NCI-H1105 (cell line): ENCODE measurements at places on chromosomes 5 and 9.

DNA sequence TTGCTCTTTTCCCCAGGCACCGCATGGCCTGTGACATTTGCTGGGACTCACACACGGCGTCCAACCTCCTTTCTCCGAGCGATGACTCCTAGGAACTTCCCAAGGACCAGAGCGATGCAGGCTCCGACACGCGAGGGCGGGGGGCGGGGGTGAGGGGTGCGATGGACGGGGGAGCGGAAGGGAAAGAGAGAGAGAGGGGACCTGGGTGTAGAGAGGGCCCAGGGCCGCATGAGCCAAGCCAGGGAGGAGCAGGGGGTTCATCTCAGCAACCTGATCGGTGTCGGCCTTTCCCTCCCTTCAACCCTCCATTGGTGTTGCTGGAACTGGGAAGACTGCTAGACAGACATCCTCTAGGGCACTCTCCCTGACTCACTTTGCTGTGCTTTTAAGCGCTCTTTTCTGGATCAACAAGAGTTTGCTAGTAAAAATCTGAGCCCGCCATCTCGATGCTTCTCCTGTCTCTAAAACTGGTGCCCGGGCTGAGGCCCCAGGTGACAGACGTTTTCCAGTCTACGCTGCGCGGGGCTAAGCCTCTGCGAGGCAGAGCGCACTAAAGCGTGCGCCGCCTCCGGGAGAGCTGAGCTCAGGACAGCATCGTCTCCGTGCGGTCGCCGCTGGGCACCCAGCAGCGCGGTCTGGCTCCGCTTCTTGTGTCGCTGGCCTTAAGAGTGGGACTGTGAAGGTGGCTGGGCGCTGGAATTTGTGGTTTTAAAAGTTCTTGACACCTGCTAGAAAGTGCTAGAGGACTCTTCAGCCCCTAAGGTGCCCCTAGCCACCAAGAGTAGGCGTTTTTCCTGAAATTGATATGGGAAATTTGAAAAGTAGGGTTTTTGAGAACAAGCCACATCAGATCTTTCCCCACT, 1.0 kb upstream of the TSLP start:
- no peak for DNase-seq

- DNase-seq: no peak
Observed at GRCh38 chr5:2029206-2029605, 146.5 kb upstream of the IRX4 start.

DNA sequence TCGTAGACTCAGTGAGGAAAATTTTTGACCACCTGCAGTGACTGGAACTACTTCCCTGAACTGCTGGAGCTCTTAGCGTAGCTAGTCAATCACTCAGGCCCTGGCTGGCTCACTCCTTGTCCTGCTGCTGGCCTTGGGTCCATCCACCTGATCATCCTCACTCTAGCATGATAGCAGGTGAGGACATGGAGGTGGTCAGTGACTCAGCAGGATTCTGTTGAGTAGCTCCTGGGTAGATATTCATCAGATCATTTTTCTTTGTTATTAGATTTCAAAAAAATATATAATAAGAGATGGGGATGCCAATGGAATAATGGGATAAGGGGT, 25.0 kb upstream of the SEMA4D start:
- no peak for DNase-seq

GRCh38 chr5:40801771-40802562, 3.8 kb upstream of the PRKAA1 start:
- DNase-seq: no peak

DNA sequence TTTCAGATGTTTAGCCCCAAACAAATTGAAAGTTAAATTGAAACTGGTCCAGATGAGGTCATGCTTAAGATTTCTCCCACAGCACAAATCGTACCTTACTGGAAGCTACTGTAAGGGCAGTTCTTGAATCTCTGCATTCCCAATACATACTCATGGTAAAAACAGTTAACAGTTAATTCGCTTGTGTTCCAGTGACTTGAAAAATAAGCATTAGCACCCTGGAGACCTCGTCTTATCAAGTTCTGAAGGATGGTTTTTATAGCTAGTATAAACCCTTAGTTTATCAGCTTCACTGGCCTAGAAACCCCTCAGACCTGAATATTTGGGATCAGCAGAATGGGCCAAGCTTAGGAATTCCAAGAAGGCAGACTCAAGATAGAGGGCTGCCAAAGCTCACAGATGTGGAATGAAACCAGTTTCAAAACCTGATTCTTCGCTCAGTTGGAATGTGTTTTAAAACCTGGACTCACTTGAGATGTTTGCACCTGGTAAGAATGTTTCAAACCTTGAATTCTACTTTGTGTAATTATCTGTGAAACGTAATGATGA, 103.6 kb downstream of the C9orf152 start:
- no peak for DNase-seq

GRCh38 chr9:28120184-28120583, 546.9 kb upstream of the C9orf72 start:
- peak; percentile 93 for DNase-seq

DNA sequence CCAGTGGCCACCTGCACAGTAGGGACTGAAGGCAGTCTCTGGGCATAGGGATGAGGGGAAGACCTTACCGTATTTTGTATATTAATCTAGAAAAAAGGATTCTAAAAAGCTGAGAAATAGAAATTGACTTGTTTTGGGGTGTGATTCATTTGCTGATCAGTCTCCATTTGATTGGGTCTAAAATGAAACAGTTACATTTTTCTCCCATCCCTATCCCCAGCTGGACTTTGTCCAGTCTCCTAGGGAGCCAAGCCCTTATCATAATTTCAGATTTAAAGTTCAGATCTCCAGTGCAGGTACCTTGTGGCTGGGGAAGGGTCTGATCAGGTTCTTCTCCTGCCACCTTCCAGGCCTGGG, 240.8 kb downstream of the FANCC start:
- no peak for DNase-seq

DNA sequence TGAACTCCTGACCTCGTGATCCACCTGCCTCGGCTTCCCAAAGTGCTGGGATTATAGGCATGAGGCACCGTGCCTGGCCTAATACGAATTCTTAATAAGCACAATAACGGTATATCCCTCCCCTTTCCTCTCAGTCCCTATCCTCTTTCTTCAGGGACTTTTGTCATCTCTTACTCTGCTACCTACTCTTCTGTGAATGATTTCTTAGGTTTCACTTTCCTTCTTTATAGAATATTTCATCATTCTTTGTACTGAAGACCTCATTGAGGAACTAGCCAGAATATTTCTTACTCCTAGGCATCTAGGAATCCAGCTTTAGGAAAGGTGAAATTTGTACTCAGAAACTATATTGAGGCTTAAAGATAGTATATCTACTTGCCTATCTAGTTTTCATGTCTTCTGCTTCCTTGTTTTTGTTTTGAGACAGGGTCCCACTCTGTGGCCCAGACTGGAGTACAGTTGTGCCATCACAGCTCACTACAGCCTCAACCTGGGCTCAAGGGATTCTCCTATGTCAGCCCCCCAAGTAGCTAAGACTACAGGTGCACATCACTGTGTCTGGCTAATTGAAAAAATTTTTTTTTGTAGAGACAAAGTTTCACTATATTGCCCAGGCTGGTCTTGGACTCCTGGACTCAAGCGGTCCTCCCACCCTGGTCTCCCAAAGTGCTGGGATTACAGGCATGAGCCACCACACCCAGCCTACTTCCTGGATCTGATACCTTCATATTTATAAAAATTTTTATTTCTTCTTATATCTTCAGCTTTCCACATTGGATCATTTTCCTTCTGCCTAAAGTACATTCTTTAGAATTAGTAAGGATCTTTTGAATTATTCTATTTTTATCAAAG, 69.7 kb downstream of the GPBP1 start:
- no peak for DNase-seq

DNA sequence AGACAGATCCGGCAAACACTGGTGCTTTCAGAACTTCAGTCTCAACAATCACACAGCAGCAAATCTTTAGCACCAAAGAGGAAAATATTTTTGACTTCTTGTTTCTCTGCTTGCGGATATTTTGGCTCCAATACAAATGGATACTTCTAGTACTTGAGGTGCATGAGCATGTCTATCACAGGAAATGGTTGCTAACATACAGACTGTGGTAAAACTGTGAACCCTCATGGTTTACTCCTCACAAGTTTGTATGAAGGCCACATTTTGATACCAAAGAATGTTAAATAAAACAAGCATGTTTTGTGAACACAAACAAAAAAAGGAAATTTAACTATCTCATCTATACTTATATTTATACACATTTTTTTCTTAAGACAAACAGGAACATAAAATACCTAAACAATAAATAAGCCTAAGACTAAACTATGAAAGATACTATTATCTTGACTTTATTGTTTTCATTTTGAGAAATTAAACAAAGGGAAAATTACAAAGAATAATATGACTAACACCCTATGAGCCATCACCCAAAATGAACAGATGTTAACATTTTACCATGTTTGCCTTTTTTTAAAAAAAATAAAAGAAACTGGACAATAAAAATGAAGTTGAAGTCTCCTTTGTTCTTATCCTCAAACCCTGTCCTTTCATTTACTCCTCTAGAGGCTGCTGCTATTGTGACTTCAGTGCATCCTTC, 135.0 kb upstream of the LHFPL2 start:
- no peak for DNase-seq

DNA sequence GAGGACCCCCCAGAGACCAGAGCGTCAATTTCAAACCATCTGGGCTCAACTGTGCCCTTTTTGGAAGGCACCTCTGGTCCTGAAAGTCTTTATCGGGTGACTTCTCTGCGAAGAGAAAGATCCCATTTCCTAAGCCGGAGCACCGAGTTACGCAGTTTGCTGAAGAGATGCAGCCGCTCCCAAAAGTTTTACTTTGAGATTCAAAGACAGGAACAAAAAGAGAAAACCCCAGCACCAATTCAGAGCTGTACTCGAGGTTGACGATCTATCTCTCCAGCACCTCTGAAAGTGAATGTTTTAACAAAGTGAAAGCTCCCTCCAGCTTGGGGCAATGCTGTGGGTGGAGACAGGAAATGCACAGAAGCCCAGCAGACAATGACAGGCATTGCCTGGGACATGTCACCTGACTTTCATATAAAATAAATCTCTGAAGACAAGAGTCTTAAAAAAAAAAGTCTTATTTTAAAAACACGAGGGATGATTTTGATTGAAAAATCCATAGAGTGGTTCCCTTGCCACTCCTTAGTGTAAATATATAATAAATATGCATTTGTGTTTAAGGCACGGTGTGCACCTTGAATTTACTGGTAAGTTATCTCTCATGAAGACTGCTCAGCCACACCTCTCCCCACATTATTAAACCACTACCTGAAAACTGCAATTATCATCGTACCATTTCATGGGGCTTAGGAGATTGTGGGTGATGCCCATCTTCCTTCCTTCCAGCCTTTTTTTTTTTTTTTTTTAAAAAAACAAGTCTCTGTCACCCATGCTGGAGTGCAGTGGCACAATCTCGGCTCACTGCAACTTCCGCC, 79.9 kb downstream of the FNBP1 start:
- DNase-seq: no peak

- no peak for DNase-seq
Observed at GRCh38 chr5:159567461-159567860, 237.2 kb upstream of the IL12B start.

DNA sequence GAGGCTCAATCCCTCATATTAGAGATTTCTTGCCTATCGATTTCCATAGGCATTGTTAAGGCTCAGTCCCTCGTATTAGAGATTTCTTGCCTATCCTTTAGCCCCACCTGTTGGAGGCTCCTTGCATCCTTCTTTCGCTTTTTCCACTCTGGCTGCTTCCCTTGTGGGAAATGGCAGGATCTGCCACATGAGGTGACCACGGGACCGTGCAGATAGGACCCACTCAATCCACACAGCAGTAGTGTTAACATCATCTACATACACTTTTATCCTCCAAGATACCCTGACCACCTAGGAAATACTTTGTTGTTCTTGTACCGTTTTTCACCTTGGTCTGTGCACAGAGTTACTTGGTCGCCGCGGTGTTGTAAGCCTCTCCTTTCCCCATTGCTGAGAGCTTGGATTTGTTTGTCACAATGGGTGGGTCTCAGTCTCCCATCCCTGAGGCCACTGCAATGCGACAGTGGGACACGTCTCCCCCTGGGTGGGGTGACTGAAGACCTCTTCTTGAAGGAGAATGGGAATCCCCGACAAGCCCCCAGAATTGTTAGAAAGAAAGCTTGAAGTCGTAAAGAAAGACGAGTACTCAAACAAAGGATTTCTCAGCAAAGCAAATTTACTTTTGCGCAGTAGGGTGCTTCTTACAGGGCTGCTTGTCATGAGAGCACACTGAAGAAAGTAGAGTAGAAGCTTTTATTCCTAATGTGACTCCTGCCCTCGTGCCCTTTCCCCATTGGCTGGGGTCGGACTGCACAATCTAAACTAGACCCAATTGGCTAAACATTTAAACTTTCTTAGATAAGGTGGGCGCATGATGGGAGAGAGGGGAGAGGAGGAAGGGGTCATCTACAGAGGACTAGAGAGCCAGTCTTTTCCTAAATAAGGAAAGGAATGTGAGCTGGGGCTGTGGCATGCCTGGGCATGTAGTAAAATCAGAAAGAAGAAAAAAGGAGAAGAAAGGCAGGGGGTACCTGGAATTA, 19.8 kb downstream of the IFT74 start:
- no peak for DNase-seq

- no peak for DNase-seq
Observed at GRCh38 chr9:77877976-77878375, 153.6 kb downstream of the GNAQ start.

DNA sequence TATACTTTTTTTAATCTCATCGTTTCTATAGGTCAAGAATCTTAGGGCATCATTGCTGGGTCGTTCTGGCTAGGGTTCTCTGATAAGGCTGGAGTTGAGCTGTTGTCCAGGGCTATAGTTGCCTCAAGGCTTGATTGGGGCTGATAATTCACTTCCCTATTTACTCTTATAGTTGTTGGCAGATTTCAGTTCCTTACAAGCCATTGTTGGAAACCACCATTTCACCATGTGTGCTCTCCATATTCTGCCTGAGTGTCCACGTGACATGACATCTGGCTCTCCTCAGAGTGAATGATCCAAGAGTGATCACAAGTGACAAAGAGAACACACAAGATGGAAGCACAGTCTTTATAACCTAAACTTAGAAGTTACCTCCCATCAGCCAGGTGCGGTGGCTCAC, 852.2 kb downstream of the EFNA5 start:
- no peak for DNase-seq

DNA sequence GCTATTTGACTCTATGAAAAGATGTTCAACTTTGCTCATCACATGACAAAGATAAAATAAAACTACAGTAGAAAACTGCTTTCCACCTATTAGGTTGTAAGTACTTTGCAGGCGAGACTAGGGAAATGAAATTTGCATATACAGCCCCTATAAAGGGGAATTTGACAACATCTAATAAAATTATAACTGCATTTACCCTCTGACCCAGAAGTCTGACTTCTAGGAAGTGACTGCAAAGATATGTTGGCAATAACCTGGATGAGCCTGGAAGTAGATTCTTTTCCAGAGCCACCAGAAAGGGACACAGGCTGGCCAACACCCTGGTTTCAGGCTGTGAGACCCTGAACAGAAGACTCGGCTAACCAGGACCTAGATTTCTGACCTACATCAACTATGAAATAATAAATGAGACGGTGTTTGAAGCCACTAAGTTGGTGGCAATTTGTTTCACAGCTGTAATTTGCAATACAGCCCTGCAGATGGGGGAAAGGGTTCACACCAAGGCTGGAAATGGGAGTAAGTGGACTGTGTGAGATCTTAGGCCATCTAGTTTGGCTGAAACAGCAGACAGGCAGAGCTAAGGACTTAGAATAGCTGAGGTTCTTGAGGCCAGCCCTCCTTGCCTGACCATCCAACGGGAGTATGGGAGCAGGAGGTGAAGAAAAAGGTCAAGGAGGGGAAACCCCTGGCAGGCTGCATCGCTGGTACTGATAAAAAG, 106.6 kb downstream of the SIL1 start:
- no peak for DNase-seq

- no peak for DNase-seq
Observed at GRCh38 chr9:87596862-87597261, 99.2 kb downstream of the DAPK1 start.

- no peak for DNase-seq
Observed at GRCh38 chr5:124736082-124736804, 10.2 kb downstream of the ZNF608 start.
